ENCODE measurements at places on chromosomes 4 and X. TPM values are rescaled to one million over a fixed set of nuclear protein-coding genes. Genes with fewer than 3 reads are reported as not detected.

The RHOXF2 gene
- total RNA-seq = not detected

The TREX2 gene
- 0.62 TPM for total RNA-seq

The FLNA gene
- 2,064 TPM for total RNA-seq

The UBE2A gene
- 24.5 TPM for total RNA-seq

The CC2D2A gene
- 16.1 TPM for total RNA-seq

DNA sequence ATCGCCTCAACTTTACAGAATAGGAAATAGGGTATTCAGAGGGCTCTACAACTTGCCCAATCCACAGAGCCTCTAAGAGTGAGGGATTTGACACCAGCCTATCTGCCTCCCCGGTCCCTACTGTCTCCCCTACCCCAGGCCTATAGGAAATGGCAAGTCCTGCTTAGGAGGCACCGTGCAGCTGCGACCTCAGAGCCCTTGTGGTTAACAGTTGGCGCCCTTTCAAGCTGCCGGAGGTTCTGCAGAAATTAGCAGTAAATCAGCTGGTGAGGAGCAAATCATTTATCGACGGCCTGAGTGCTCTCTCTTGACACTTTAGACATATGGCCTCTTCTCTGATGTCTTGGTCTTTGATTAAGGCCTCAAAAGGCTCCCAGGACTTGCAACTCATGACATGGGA lies 96.9 kb downstream of the CLNK start:
- no peak for DNase-seq

DNA sequence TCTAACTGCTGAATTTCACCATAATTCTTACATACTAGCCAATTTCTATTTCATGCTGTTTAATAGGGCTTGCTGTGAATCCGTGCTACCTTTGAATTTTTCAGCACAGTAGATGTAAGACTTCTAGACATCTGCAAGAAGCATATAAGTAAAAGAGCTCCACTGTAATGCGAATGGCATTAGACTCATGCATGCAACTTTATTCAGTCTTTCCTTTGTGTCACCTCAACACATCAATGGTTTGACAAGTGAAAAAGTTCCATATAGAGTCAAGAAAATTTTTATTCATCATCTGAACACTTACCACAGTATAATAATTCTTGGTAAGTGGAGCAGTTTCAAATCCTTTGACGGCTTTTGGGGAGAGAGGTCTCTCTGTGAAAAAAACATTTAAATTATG lies 48.9 kb downstream of the ARHGEF6 start:
- no peak for DNase-seq

DNA sequence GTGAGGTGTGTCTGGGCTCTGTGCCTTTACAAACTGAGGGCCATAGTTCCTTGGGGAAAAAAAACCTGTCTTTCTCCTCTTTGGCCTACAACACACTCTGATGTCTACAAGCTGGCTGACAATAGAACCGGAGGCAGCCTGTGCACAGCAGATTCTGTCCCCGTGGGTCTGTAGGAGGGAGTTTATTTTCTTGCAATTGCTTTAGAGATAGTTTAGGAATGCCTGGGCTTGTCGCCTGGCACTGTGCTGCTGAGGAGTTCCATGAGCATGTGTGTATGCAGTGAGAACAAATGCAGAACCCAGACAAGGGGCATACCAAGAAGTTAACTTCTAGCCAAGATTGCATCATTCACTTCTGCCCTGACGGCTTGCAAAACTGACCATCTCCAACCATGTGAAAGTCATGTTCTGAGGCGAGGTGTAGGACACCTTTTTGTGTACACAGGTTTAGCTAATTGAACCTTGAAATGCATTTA lies 54.1 kb downstream of the CCNI start:
- DNase-seq = no peak

- no peak for DNase-seq
These were observed 508.7 kb upstream of the HTR2C start for GRCh38 chrX:114075073-114075673.

DNA sequence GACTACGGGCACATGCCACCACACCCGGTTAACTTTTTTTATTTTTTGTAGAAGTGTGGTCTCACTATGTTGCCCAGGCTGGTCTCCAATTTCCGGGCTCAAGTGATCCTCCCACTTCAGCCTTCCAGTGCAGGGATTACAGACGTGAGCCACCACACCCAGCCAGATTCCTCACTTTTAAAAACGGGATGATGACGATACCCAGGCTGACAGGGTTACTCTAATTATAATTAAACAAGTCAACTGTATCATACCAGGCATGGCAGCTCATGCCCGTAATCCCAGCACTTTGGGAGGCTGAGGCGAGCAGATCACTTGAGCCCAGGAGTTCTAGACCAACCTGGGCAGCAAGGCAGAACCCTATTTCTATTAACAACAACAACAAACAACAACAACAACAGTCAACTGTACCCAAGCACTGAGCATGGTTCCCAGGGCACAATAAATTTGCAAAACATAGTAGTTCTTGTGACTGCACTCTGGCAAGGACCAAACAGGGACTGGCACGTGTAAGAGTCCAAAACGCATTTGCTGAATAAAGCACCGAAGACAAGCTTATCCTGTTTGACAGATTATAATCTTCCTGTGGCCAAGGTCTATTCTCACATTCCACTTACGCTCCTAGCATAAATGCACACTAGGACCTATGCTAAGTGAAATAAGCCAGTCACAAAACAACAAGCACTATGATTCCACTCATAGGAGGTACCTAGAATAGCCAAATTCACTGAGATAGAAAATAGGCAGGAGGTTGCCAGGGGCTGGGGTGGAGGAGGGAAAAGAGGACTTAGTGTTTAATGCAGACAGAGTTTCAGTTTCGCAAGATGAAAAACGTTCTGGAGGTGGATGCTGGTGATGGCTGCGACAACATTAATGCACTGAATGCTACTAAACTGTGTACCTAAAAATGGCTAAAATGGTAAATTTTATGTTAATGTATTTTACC lies 77.5 kb downstream of the IRF2 start:
- no peak for DNase-seq

DNA sequence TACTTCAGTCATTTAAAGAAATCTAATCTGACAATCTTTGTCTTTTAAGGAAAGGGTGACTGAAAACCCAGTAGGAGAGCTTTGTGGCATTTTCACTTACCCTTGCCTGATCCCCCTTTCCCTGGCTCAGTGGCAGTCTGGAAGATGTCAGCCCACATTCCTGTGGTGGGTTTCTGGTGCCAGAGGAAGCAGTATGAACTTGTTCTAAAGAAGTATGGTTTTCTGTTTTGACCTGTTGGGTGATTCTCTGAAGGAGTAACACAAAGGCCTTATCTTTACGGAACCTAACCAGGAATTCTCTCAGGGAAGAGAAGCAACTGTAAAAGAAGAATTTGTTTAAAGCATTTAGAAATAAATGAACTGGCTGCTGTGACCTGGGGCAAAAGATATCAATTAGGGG lies 41.9 kb downstream of the BMP15 start:
- no peak for DNase-seq

DNA sequence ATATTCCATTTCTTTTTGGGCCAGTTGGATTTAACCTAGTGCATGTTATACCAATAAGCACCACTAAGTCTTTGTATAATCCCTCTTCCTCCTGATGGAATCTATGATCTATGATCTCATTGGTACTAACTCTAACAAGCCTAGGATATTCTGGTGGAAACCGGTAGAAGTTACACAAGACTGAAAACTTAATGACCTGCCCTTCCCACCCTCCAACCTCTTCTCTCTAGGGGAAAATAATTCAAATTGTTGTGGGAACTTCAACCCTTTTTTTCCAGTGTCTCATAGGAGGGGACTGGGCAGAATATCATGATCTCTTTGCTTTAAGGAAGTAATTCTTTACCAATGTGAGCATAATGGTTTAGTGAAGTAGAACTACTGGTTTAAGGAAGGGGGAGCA lies 289.5 kb upstream of the BOD1L1 start:
- no peak for DNase-seq

DNA sequence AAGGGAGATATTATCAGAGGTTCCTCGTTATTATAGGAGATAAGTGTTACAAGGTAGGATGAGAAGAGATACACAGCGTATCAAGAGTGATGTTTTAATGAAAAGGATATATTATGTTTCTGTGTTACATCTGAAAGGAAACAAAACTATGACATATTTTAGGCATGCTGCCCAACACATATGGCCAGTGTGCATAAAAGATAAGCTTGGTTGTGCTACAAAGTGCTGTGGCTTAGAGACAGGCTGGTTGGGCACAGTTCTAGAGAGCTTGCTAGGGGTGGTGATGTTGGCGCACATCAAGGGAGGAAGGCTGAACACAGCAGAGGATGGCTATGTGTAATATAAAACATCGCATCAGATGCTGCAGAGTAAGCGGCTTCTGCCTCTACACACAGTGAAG lies 42.4 kb downstream of the TRAM1L1 start:
- DNase-seq = no peak

DNA sequence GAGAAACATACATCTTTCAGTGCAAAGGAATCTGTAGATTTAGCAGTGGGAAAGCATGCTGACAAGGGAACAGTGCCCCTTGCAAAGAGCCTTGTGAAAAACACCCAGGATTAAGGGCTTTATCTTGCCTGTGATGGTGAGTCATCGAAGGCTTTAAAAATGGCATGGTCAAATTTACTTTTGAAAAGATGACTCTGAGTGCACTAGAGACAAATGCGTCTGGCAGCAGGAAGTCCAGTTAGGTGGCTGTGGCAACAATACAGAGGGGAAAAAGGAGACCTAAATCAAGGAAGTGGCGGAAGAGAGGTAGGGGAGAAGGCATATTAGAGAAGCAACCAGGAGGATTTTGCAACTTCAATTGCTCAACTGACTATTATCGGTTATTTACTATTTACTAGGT lies 472.6 kb upstream of the CPEB2 start:
- peak; percentile 61 for DNase-seq

DNA sequence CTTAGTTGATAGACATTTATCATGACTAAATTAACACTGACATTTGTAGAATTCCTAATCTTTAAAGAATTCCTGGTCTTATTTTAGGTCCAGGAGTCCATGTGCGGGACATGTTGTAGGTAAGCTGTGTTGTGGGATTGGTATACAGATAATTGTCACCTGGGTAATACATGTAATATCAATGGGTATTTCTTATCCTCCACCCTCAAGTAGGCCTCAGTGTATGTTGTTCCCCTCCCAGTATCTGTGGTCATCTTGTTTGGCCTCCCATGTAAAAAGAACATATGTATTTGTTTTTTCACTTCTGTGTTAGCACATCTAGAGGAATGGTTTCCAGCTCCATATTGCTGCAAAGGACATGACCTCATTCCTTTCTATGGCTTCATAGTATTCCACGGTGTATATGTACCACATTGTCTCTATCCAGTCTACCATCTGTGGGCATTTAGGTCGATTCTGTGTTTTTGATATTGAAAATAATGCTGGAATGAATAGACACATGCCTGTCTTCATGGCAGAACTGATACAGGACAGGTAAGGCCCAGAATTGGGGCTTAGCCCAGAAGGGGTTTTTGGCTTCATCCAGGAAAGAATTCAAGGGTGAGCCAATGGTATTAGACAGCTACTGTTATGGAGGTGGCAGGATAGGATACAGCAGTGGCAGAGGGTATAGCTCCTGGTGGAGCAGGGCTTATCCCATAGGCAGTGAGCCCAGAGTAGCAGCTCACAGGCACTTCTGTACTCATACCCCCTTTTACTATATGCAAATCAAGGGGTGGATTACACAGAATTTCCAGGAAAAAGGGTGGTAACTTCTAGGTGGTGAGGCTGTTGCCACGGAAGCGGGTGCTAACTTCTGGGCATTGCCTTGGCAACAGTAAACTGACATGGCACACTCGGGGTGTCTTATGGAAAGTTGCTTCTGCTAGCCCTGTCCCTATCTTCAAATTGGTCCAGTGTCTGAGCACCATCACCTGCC lies 66.1 kb upstream of the WDR1 start:
- DNase-seq = no peak

GRCh38 chr4:3338976-3339531 lies 46.2 kb downstream of the RGS12 start:
- DNase-seq = no peak
